Activated naive CD8-positive, alpha-beta T cell treated with anti-CD3 and anti-CD28 coated beads for 36 hours (primary cell): ENCODE measurements at places on chromosomes 12 and 14.

DNA sequence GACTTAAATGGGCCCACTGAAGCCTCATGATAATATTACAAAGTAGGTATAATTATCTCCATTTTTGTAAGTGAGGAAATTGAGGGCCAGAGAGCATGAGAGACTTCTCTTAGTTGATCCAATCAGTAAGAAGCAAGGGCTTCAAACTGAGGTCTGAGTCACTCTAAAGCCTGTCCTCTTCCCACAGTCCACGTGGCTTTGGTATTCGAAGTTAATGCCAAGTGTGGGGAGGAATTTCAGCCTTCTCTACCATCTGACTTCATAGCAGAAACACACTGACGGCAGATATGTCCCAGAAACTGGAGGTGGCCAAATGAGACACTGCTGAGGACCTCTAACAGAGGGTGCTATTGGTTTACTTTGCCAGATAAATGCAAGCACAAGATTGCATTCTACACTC lies 114.4 kb upstream of the OVCH1 start:
- no peak for DNase-seq

GRCh38 chr12:51371295-51371953 lies 19.8 kb downstream of the GALNT6 start:
- no peak for DNase-seq

DNA sequence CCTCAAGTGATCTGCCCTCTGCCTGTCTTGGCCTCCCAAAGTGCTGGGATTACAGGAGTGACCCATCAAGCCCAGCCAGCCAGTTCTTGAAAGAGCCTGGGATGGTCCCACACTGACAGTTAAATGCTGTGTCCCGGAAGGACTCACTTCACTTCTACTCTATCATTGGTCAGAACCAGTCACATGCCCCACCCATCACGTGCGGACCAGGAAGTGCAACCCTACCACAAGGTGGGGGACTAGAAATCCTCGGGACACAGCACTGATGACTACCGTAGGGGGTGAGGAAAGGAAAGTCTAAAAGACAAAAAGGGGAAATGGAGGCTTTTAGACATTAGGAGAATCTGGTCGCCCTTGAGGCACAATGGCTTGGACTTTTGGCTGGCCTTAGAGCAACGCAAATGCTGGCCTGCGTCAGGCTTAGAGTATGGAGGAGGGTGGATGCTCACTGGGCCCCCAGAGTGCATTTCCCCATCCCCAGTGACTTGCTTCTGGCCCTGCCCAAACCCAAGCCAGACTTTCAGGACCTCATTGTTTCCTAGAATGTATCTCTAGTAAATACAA lies 207.7 kb downstream of the TTC8 start:
- no peak for DNase-seq

DNA sequence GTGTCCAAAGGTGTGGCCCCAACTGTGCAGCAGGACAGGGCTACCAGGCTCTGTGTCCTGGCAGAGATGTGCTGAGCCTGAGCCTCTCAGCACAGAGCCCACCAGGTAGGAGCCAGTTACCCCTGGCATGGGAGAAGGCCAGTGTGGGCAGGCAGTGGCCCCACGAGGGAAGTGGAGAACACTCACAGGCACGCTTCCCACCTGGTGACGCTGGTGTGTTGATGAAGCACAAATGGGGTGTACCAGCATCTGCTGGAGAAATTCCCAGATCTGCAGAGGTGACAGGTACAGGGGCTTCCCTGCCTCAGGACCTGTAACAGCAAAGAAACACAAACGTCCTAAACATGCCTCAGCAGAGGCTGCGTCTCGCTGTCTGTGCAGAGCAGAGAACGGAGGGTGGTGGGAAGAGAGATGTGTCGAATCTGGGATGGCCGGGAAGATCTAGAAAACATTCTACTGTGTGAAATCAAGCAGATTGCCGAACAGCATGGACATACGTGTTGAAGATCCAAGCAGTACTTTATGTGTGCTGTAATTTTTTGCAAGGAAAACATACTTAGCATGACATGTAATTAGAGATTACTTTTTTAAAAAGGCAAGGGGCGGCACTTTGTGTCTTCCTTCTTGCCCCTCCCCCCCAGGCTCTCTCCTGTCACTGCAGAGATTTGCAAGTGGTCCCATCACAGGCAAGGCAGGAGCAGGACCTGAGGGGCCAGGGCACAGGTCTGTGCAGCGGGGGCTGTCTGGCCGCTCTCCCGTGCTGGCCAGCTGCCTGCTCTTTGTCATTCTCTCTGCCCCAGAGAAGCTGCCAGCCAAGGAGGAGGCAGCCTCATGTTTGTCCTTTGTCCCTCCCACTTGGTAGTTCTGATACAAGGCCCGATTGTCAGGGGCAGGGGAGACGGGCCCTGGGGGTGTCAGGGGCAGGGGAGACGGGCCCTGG lies 17.3 kb downstream of the HIP1R start:
- no peak for DNase-seq
